Kidney capillary endothelial cell (primary cell): ENCODE measurements at places on chromosomes 5 and 9.

- no peak for DNase-seq
Observed at GRCh38 chr9:34440017-34440416, 18.4 kb downstream of the FAM219A start.

- no peak for DNase-seq
Observed at GRCh38 chr5:65461490-65461889, 20.2 kb downstream of the ADAMTS6 start.

- DNase-seq, result no peak
Observed at GRCh38 chr9:81851340-81851739, 76.9 kb upstream of the SPATA31D4 start.

GRCh38 chr5:43658509-43658908, 55.5 kb downstream of the NNT start:
- DNase-seq, result no peak

DNA sequence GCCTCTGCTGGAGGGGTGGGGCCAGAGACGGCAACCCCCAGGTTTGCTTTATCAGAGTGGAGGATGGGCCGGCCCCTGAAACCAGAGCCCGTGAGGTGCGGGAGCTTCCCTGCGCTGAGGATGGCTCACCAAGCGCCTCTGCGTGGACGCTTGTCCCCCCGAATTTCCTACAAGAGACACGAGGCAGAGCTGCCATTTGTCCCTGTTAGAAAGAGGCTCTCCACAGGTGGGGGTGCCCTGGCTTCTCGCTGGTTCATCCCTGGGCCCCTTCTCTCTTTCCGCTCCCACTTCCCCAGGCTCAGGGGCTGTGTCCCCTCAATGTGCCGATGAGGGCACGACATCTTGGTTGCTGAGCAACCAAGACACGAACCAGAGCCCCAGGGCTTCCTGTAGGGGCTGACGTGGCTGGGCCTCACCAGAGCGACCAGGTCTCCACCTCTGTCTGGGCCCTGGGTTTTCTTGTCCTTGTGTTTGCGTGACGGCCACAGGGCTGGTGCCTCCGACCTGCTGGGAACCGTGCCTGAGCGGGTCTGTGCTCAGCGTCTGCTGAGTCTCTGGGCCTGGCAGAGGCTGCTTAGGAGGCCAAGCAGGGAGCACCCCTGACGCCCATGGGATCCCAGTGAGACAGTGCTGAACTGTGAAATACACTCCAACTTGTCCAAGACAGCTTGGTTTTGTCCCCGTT, 119.6 kb upstream of the COL5A1 start:
- no peak for DNase-seq

GRCh38 chr5:937151-937924, 44.7 kb downstream of the TRIP13 start:
- no peak for DNase-seq
